ENCODE measurements at places on chromosomes 5 and 9.

DNA sequence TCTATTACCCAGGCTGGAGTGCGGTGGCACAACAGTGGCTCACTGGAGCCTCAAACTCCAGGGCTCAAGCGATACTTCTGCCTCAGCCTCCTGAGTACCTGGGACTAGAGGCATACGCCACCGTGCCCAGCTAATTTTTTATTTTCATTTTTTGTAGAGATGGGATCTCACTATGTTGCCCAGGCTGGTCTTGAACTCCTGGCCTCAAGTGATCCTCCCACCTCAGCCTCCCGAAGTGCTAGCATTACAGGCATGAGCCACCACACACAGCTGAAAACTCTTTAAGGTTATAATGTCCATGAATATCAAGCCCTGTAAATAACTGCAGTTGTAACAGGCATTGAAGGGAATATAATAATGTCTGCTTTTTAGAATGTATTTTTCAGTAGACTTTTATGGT, 271.2 kb downstream of the AOPEP start:
- DNase-seq: no peak

DNA sequence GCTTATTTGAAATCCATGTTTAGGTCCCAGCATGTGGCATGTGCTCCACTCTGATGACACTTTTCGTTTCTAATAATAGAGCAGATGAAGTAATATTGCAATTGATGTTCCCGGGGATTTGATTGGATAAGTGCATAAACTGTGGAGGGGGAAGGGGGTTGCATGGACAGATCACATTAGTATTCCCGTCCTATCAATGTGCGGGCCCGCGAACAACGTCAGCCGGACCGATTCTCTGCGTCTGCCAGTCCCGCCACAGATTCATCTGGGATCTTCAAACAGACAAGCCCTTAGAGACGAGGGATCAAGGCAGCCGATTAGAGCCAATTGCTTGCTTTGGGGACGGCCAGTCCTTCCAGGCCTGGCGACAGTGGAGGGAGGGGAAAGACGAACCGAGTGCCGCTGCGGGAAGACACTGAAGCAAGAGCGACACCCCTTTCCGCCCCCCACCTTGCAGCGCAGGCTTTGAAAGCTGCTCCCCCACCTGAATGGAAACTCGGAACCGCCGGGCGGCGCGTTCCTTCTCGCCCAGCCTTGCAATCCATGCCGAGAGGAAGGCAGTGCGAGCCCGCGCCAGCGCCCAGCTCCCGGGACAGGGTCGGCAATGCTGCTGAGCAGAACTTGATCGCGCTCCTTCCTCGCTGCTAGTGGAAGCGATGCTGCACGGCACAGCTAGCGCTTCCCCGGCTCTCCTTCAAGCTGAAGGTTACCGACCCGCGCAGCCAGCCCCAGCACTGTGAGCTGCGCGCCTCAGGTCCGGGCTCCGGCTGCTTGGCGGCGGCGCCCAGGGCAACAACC, at the start of gene RGS7BP:
TSS of gene RGS7BP (plus strand) at position 247 of the 798 bp plus-strand sequence. CDS start 610 bp downstream, outside the sequence.
- DNase-seq: no peak

- no peak for DNase-seq
These were observed 279.8 kb upstream of the POU5F2 start for GRCh38 chr5:94021246-94021645.

DNA sequence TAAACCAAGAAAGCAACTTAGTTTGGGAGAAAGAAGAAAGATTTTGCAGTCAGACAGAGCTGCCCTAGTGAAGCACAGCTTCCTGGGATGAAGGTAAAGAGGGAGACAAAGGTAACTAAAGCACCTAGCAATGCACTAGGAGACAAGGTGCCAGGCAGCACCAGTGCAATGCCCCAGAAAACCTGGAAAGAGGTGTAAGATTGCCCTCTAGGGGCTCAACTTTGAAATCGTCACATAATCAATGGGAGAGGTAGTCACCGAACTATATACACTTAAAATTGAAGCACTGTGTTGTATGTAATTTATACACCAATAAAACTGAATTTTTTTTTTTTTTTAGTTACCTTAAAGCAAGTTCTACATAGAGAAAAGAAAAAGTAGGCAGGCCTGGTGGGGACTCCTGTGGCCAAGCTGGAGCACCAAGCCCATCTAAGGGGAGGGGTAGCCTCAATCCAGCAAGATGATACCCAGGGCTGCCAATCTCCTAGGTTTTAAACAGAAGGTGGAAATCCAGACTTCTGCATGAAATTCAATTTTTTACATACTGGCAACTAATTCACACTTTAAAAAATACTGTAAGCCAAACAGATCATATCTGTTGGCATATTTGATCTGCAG, 48.2 kb downstream of the CDK5RAP2 start:
- DNase-seq: no peak

GRCh38 chr9:134568811-134569210, 72.8 kb upstream of the COL5A1 start:
- DNase-seq: no peak

DNA sequence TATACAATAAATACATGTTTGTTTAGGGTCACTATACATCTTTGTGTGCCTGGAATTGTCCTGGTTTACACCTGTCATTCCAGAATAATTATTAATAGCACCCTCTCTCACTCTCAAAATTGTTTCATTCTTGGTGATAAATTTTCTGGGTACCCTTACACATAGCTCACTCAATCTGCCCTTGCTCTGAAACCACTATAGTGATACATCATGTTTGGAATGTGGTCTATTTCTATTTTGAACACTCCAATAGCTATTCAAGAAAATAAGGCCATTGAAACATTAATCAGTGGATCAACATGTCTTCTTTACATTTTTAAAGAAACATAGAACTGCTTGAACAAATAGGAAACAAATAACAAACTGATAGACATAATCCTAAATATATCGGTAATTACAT, 158.7 kb downstream of the ARRDC3 start:
- no peak for DNase-seq

DNA sequence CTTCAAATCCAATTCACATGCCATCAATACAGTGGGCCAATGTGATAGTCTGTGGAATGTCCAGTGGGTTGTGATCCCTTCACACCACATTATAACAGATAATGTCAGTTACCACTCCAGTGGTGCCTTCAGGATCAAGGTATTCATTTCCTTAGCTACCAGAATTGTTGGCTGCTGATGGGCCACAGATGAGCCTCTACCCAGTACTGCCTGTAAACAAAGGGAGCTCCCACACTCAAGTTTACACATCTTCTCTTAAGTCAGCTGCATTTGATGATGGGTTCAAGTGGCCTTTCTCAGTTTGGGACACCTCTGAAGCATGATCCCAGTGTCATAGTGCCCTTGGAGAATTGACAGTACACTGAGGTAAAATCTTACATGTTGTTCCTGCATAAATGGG, 477.0 kb upstream of the CD180 start:
- no peak for DNase-seq

DNA sequence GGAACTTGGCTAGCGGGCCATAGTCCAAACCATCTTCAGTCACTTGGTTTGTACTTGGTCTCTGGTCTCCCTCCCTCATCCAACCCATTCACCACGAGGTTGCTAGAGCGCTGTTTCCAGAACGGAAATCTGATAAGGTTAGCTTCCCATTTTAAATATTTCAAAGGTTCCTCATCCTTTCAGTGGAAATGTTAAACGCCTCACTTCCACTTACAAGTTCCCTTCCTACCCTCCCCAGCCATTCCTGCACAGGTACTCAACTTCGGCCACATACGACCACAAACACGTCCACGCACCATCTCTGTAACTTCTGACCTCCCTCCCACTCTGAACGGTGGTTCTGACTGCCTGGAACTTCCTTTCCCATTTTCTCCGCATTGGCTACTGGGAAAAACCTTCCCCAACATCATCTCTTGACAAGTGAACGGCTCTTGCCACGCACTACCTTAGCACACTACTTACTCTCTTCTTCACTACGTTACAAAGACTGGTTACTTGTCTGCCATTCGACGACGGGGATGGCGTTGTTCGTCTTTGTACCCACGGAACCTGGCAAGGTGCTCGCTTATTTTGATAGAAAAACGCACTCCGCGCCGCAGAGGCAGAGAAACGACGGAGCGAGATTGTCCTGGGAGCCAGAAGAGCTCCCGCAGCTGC, 629 bp downstream of the CCNH start:
- no peak for DNase-seq

GRCh38 chr9:127457191-127457878, 6.0 kb downstream of the LRSAM1 start:
- DNase-seq: no peak

- no peak for DNase-seq
These were observed 129.1 kb downstream of the PLK2 start for GRCh38 chr5:58330781-58331180.

Data from cortex of kidney (tissue), 1 donor.